Spinal cord (tissue), 10 donors: ENCODE measurements at places on chromosomes 1 and 21. TPM values are rescaled to one million over a fixed set of nuclear protein-coding genes. Genes with fewer than 3 reads are reported as not detected.

The RAB25 gene
- total RNA-seq: 0.39 TPM

The TMEM82 gene
- total RNA-seq: not detected

The SFT2D2 gene
- total RNA-seq: 42.1 TPM

The LHX8 gene
- not detected for total RNA-seq

The PADI6 gene
- not detected for total RNA-seq

- no peaks in the 10 kb centered on the region for H3K27me3 ChIP-seq
- H3K36me3 ChIP-seq: peaks cover 33% of the 10 kb centered on the region
- H3K27ac ChIP-seq: no peak overlapping the region
- H3K4me1 ChIP-seq: peaks cover 8% of the 10 kb centered on the region
Observed at GRCh38 chr21:44783020-44783696, 18.5 kb downstream of the UBE2G2 start.

GRCh38 chr1:87565861-87566260, 237.2 kb downstream of the LMO4 start:
- H3K4me1 ChIP-seq: no peaks in the 10 kb centered on the region
- no peaks in the 10 kb centered on the region for H3K27me3 ChIP-seq
- DNase-seq: no peak

GRCh38 chr1:232352366-232352765, 277.6 kb downstream of the SIPA1L2 start:
- H3K27ac ChIP-seq: no peak overlapping the region
- no peaks in the 10 kb centered on the region for H3K4me1 ChIP-seq
- no peaks in the 10 kb centered on the region for H3K36me3 ChIP-seq
- no peaks in the 10 kb centered on the region for H3K27me3 ChIP-seq

DNA sequence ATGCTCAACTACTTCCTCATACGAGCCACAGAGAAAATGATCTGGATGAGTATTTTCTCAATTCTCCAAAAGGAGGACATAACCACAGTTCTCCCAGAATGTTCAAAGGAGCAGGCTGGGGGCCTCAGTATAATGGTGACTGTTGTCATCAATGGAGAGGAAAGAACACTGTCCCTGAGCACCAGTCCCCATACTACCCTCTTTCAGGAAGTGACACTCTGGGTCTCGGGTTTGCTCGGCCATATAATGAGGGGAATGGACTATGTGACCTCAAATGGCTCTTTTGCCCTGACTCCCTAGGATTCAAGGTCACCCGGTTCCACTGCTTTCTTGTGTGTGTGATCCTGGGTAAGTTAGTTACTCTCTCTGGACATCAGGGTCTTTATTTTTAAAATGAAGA, 22.8 kb downstream of the SLC9A1 start:
- H3K27ac ChIP-seq: no peak overlapping the region
- DNase-seq: no peak
- peaks cover 20% of the 10 kb centered on the region for H3K4me1 ChIP-seq
- no peaks in the 10 kb centered on the region for H3K27me3 ChIP-seq
- H3K4me3 ChIP-seq: no peak overlapping the region

DNA sequence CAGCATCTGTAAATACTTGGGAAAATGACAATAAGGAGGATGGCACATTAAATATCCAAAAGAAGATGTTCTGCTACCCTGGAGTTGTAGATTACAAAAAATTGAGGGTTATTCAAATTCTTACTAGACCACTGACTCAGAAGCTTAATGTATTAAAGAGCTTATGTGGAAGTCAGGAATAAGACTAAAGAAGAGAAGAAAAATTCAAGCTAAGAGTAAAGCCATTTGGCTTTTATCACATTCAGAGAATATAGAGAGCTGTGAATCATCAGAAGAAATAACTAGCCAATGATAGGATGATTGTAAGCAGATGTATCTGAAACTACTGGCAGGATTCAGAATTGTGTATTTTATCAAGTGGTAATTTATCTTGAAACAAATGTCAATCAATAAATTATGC, 237.0 kb downstream of the TBX15 start:
- DNase-seq: no peak
- no peak overlapping the region for H3K4me3 ChIP-seq
- no peaks in the 10 kb centered on the region for H3K27me3 ChIP-seq
- no peaks in the 10 kb centered on the region for H3K36me3 ChIP-seq

GRCh38 chr1:90074566-90074965, 79.7 kb downstream of the ZNF326 start:
- no peaks in the 10 kb centered on the region for H3K27me3 ChIP-seq
- H3K27ac ChIP-seq: no peak overlapping the region
- no peaks in the 10 kb centered on the region for H3K36me3 ChIP-seq
- no peaks in the 10 kb centered on the region for H3K4me1 ChIP-seq

DNA sequence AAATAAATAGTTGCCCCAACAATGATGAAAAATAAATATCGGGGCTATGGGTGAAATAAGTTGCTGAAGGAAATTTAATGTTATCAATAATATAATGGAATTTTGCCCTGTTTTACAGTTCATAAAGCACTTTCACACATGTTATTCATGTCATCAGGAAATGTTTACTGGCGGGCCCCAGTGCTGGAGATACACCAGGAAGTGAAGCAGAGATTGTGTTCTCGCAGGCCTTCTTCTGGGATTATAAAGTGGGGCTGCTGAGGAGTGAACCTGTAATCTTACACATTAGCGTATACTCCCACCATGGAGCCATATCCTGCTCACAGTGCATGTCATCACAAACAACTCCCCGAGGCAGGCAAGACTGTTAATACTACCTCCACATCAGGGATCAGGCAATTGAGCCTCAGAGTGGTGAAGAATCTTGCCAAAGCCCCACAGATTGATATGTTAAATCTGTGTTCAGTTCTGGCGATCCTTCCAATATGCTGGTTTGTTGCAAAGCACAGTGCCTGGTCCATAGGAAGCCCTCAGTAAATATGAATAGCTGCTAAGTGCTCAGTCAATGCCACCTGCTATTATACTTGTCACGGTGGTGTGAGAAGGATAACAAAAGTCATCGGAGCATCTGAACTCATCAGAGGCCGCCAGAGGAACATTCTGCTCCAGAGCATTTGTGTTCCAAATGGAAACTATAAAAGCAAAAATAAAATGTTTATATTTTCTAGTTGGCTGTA, 104.4 kb upstream of the UBE2U start:
- no peak overlapping the region for H3K4me3 ChIP-seq
- no peaks in the 10 kb centered on the region for H3K27me3 ChIP-seq
- H3K36me3 ChIP-seq: no peaks in the 10 kb centered on the region
- no peak overlapping the region for H3K27ac ChIP-seq
- H3K4me1 ChIP-seq: no peaks in the 10 kb centered on the region
- no peak for DNase-seq

DNA sequence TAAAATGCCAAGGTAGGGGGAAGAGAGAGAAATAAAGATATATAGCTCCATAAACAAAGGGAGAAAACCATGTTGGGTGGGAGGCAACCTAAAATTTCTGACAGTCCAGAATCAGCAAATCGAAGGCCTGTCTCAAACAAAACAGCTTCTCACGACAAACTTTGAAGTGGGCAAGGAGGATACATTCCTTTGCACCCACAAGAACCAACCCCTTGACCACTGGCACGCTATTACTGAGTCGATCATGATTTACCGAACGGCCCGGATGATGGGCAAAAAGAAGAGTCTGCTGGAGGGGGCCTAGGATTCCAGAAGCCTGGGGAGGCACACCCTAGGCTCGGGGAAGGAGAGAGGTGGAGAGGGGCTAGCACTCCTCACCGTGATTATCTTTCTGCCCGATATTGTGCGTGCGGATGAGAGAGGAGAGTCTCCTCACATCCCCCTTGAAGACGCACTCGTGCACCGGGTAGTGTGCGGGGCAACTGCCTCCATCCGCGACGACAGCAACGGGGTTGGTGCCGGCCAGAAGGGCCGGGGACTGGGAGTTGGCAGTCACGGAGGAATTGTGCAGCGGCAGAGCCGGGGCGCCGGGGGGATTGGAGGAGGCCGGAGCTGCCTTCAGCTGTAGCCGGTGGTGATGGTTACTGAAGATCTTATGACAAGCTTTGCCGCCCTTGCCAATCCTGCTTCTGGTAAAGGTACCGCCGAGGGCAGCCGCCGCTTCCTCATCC, 756 bp downstream of the ANKRD13C start:
- peak overlapping the region; percentile 93 for H3K4me3 ChIP-seq
- no peak for DNase-seq
- peaks cover 3% of the 10 kb centered on the region for H3K36me3 ChIP-seq
- H3K27me3 ChIP-seq: no peaks in the 10 kb centered on the region
- peak overlapping the region; percentile 99 for H3K27ac ChIP-seq

DNA sequence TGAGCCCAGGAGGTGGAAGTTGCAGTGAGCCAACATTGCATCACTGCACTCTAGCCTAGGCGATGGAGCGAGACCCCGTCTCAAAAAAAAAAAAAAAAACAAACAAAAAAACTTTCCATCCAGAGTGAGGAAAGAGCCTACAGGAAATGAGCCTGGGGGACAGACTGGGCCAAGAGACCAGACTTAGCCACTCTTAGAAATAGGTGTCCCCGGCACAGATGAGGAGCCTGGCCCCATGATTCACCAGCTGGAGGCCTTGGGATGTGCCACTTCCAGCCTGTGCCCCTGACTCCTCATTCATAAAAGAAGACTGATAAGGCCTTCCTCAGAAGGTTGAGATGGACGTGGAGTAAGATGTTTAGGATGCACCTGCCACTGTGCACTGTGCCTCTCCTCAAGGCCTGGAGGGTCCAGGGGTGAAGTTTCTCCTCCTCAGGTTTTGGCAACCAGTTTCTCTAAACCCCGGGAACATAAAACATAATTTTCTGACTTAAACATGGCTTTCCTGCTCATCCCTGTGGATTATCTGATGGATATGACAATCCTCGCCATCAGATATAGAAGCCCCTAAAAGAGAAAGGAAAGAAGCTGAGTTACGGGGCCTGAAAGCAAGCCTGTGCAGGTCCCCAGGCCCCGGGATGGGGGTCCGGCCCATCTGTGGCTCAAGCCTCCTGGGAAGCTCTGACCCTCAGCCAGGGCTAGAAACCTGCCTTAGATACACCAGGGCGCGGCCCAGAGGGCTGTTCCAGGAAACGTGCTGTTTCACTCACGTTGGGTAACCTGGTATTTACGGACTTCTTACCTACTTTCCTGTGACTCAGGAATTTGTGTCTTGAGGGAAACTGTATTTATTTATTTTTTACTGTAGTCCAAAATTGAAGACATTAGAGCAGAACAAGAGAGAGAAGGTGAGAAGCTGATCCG, 26.0 kb downstream of the MX1 start:
- DNase-seq: no peak
- no peak overlapping the region for H3K4me3 ChIP-seq
- no peaks in the 10 kb centered on the region for H3K36me3 ChIP-seq
- H3K4me1 ChIP-seq: no peaks in the 10 kb centered on the region
- H3K27ac ChIP-seq: no peak overlapping the region
